ENCODE measurements at places on chromosomes 12 and 14.

DNA sequence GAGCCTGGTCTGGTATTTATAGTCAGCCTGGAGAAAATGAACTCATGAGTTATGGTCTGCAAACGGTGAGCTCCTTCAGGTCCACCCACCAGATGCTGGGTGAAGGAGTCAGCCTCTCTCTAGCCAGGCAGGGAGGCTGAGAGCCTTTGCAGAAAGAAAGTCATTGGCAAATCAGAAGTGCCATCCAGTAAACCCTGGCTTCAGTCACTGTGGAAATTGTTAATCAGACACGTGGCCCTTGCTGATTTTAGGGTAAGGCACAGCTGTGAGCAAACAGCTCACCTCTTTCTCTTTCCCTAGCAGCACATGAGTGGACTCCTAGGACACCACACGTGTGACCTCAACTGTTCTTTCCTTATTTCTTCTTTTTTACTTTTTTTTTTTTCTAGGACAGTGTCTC, 44.9 kb downstream of the CHST11 start:
- no peak for DNase-seq

- no peak for DNase-seq
Measured at GRCh38 chr14:61531465-61532122, 163.7 kb upstream of the HIF1A start.

DNA sequence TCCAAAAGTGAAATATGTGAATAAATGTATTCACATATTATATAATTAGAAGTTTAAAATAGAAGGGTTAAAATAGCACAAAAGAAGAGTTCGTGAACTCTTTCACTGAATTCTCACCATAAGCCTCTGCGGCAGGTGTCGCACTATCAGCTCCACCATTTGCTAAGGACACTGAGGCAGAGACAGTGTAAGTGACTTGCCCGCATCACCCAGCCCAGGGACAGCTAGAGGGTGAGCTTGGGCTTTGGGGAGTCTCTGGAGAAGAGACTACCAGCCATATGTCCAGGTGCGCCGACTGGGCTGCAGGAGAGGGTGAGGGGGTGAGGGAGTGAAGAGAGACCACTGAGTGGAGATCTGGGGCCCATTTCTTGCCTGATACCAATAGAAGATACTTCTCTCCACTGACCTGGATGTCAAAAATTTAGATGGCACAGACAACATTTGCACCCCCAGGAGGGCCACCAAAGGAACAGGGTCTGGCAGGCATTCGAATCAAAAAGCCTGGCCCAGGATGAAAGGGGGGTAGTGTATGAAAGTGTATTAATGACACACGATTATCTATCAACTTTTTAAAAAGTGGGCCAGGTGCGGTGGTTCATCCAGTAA, 28.5 kb downstream of the FAIM2 start:
- DNase-seq = no peak

- no peak for DNase-seq
Measured at GRCh38 chr14:36519431-36520321, at the start of gene NKX2-1. NKX2-1 (minus strand) TSS chr14:36520232; CDS start chr14:36520129, 103 bp downstream.

DNA sequence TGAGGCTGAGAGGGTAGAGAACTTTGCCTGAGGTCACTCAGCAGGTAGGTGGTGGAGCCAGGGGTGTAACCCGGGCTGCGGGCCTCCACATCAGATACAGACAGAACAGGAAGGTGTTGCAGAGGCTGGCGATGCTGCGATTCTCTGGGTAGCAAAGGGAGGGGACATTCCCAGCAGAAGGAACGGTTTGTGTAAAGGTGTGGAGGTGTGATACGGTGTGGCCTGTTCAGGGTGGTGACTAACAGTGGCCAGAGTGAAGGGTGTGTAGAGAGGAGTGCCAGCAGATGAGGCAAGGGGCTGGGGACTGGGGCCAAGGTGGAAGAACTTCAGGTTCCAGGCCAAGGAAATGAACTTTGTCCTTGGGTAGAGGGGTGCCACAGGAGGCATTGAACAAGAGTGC, 18.2 kb upstream of the FAIM2 start:
- DNase-seq = no peak

- DNase-seq = no peak
Measured at GRCh38 chr12:7229741-7230140, 40.3 kb downstream of the PEX5 start.

- no peak for DNase-seq
Measured at GRCh38 chr12:121701667-121702277, 10.8 kb upstream of the TMEM120B start.

GRCh38 chr12:58455136-58455535, 465.2 kb downstream of the LRIG3 start:
- no peak for DNase-seq

DNA sequence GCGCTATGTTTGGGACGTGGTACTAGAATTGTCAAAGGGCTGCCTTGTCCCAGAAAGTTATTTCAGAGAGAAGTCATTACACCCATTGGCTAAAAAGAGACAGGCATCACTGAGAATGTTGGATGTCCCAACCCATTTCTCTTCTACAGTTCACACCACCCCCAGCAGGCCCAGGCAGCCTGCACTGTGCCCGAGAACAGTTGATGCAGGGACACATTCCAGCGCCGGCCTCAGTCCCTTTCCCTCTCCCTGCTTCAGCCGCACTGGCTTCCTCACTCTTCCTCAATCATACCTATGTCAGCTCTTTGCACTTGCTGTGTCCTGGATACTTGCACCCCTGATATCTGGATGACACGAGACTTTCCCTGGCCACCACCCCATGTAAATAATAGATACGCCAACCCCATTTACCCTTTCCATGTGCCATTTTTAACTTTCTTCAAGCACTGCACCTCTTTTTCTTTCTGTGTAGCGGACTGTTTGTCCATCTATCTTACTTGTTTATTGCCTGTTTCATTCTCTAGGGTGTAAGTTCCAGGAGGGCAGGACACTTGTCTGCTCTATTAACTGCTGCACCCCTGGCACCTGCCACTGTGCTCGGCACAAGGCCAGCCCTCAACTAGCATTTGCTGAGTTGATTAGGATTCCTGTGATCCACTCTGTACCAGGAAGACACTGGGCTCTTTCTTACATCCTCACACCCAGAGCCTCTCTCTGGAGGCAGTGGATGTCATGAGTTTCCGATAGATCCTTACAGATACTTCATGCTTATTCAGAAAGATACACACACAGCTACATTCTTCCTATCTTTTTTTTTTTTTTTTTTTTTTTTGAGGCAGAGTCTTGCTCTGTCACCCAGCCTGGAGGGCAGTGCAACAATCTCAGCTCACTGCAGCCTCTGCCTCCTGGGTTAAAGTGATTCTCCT, 76.6 kb upstream of the CEP83 start:
- DNase-seq = no peak

DNA sequence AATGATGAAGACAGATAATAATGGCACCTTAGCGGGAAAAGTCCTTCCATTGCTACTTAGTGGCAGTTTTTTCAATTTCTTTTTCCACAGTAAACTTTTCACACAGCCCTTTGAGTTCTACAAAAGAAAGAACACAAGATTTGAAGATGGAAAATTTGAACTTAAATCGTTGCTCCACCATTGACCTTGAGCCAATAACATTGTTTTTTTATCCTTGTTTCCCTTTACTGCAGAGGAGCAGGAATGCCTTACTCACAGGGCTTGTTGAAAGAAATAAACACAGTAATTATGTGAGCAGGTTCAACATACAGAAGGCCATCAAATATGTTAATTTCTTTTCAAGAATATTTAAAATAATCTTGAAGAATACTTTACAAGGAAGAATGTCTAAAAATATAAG, 181.5 kb upstream of the KRR1 start:
- DNase-seq = no peak
